ENCODE measurements at places on chromosomes 12 and 14. TPM values are rescaled to one million over a fixed set of nuclear protein-coding genes. Genes with fewer than 3 reads are reported as not detected.

GRCh38 chr12:793037-793436 lies 40.7 kb downstream of the WNK1 start:
- no peak for DNase-seq

- no peak for DNase-seq
Observed at GRCh38 chr12:102602521-102602920, 122.2 kb upstream of the IGF1 start.

DNA sequence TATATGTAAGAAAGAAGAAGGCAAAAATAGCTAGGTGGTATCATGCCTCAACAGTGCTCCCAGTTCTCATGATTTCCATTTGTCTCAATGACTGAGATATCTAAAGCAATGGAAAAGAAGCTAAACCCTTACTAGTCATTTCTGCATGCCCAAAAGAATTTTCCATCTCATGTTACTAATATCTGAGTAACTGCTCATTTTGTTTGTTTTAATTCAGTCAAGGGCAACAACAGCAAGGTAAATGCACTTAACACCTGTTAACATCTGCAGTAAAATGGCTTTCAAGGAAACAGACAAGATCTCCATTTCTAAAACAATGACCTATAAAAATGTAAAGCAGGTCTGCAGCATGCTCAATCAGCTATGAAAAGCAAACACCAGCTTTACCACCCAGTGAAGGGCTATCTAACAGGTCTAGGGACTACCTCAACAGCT lies 19.4 kb upstream of the SELPLG start:
- DNase-seq: no peak

DNA sequence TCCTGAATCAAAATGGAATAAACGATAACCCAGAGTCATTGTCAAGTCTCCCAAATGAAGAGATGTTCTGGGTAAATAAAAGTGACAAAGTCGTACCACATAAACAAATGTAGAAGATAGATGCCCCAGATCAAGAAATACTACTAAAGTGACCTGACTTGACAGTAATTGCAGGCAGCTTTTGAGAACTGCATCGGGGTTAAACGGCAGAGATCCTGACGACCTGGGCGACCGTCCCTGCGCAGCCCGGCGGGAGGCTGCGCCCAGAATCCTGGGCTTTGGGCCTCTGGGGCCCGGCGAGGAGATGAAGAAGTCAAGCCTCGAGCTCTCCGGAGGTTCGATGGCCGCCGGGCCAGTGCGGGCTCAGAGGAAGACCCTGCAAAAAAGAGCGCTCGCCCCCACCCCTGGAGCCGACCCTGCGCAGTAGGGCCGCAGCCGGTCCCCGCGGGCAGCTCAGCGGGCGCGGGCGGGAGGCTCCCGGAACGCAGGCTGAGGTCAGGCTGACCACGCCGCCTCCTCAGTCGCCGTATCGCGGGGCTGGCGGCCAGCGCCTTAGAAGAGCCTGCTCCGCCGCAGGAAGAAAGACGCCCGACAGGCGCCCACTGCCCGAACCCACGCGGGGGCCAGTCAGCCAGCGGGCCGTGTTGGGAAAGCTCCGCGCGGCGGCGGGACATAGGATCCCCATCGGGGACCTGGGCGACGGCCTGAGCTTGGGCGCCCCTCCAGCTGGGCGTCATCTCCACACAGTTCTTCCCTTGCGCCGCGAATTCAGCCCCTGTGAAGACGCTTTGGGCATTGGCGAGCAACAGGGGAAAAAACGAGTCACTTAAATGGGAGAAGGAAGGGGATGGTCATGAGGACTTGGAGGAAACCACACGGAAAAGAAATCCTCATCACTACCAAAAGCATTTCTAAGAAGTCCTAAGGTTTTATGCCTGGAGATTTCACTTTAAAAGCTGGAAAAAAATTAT lies 16.0 kb downstream of the NKX2-1 start:
- DNase-seq: no peak

DNA sequence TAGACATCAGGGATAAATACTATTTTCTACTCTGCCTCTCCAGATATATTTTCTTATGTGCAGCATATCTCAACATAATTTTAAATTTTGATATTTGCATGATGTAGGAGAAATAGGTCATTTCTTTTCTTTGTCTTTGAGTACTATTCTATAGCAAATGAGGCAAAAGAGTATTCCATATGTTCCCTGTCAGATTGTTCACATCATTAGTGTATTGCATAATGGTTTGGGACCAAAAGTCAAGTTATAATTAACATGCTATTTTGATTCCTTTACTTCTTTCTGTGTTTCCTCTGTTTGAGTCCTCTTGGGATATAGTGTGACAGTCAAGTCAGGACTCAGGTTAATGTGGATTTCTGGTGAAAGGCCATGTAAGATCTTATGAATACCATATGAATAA lies 864.6 kb upstream of the FBXO33 start:
- no peak for DNase-seq

DNA sequence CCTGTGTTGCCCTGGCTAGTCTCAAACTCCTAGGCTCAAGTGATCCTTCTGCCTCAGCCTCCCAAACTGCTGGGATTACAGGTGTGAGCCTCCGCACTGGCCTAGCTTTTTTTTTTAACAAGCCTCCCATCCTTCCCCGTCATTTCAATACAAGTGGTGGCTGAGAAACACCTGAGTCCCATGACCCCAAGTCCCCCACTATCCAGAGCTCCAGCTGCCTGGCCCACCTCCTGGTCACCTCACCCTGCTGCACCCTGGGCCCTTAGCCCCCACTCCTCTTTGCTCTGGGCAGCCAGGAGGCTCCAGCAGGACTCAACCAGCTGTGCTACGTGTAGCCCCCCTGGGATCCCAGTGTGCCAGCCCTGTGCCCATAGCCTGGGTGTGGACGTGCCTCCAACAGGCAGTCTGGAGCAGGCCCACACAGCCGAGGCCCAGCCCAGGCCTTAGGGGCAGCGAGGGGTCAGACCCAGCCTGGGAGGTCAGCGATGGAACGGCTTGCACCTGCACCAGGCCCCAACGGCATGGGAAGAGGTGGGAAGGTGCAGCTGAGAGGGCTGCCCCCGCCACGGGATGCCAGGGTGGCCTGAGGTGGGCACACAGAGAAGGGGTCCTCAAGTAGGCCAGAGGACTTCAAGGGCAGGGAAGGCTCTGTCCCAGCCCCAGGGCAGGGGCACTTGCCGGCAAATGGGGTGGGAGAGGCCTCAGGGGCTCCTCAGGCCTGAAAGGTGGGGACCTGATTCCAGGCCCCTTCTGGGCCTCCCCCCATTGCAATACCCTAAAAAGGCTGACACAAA lies 6.5 kb downstream of the AHNAK2 start:
- no peak for DNase-seq

- no peak for DNase-seq
Observed at GRCh38 chr14:81940651-81941050, 407.0 kb upstream of the SEL1L start.

DNA sequence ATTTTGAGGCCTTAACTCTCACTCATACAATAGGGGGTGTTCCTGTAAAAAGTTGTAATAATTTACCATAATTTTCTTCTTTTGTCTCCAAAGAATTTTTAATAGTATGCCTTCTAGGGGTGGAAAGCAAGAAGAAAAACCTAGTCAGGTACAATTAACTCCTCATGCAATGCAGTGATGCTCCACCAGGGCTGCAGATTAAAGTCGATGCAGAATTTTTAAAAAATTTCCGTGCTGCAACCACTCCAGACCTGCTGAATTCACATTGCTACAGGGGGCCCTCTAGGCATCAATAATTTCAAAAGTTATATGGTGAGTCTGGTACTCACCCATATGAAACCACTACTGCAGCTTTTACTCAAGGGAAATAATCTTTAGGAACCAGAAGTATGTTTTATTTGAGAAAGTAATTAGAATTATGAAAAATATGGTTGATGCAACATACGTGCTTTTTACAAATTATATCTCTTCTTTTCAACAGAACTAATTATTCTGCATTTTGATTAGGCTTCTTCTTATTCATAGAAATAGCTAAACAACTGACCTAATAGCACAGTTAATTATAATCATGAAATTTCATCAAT lies 353.2 kb downstream of the BCAT1 start:
- no peak for DNase-seq

DNA sequence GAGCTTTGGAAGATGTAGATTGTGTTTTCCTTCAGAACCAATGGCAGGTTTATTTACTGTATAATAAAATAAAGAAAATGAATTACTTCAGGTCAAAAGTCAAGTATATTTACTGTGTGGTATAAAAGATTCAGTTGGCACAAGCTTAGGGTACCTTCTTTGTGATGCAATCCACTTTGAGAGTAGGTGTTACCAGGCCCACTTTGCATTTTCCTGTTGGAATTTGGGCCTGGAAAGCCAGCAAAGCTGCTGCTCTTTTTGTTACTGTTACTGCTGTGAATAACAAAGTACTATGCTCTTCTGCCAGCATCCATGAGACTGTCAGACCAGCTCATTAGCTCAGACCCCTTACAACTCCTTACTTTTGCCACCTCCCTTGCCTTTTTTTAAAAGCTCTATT lies 649.0 kb upstream of the SEL1L start:
- no peak for DNase-seq

DNA sequence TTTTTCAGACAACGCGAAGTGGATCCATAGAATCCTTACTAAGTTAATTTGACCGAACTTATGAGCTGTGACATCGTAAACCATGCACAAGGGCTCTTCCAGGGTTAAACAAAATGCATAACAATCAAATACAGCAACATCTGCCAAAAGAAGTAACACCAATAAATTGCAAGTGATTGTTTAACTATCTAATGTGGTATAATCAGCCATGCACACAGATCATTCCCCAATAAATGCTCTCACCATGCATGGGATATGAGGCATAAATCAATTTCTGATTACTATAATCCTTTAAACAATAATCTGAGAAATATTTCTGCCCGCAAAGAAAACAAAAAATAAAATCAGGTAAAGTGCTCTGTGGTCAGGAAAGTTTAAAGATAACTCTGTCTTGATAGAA lies 7.7 kb upstream of the PLEKHG7 start:
- DNase-seq: no peak

DNA sequence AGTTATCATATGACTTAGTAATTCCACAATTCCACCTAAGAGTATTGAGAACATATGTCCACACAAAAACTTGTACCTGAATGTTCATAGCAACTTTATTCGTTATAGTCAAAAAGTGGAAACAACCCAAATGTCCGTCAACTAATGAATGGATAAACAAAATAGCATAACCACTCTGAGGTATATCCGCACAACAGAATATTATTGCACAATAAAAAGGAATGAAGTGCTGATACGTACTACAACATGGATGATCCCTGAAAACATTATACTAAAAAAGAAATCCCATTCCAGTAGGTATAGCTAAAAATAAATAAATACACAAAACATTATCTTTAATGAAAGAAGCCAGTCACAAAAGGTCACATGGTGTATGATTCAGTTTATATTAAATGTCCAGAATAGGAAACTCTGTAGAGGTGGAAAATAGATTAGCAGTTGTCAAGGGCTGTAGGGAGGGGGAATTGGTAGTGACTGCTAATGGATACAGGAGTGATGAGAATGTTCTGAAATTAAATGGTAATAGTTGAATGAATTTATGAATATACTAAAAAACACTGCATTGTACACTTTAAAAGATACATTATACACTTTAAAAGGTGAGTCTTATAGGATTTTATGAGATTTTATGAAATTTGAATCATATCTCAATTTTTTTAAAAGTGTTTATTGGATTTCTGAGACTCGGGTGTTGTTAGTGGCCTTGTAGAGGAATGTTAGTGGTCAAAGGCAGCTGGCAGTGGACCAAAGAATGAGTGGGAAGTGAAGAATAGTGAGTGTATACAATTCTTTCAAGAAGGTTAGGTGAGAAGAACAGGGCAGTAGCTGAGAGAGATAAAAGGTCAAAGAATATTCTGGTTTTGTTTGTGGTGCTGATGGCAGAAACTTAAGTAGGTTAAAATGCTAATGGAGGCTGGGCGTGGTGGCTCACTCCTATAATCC lies 36.3 kb upstream of the BAZ1A start:
- DNase-seq: no peak

DNA sequence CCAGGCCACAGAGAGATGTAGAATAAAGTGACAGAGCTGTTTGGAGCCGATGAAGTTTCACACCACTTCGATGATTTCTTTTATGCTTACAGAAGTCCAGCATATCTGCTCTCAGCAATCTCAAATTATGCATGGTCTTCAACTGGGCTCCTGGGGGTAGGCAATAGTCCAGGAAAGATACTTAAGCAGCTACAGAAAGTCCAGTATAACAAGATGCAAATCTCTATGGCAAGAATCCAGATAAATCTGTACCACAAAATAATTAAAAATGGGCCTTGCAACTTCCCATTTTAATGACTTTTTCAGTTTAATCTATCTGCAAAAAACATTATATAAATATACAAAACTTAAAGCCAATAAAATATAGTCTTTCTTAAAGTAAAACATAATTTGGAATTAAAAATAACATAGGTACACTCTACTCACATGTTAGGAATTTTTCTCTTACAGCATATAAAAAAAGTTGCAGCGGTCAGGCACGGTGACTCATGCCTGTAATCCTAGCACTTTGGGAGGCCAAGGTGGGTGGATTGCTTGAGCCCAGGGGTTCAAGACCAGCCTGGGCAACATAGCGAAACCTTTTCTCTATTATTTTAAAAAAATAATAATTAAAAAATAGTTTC lies 20.5 kb upstream of the RAD51AP1 start:
- DNase-seq: no peak

CNTN1 gene
- total RNA-seq: not detected

TAS2R50 gene
- total RNA-seq: 1.2 TPM

TTC6 gene
- total RNA-seq: not detected

CYP46A1 gene
- 0.09 TPM for total RNA-seq

MYG1 gene
- 83.5 TPM for total RNA-seq

RFX4 gene
- not detected for total RNA-seq
